Mucosa of descending colon (tissue), 3 donors: ENCODE measurements at places on chromosomes 4 and X. TPM values are rescaled to one million over a fixed set of nuclear protein-coding genes. Genes with fewer than 3 reads are reported as not detected.

DNA sequence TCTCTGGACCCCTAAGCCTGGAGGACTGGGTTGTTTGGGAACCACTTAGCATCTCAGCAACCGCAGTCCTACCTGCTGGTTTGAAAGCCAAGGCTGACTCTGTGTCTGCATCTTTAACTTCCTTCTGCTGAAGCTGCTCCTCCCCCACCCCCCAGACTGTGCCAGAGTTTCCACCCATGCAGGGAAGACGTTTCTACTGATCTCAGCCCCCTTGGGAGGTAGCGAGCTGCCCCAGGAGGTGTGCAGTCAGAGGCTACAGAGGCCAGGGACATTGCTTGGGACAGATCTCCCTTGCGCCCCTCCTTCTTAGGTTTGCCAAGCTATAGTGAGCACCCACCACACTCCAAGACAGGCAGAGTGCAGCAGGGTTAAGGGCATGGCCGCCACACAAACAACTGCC lies 4.7 kb upstream of the FATE1 start:
- DNase-seq, result no peak

DNA sequence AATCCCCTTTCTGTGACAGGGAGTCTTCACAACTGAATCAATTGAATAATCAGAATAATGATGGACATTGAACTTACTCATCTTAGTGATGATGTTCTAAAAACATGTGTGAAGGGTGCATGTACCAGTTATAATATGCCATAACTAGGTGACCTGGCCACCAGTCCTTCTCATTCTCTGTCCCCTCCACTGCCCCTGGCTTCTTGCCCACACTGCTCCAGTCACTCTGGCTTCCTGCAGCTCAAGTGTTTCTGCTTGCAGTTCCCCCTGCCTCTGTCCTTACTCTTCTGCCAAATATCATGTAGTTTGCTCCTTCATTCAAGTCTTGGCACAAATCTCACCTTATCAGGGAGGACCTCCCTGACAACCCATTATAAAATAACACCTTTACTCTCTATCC lies 168.1 kb upstream of the SLC7A11 start:
- no peak for DNase-seq

Gene FHL1
- 472 TPM for total RNA-seq

GRCh38 chrX:71282514-71283402 lies 677 bp upstream of the NONO start:
- peak; percentile 12 for DNase-seq

Gene KLF8
- 3.0 TPM for total RNA-seq

GRCh38 chr4:155582971-155583437 lies 83.6 kb upstream of the GUCY1A1 start:
- DNase-seq, result no peak

Gene LRAT
- total RNA-seq, result 3.2 TPM

Gene MAD2L1
- 17.5 TPM for total RNA-seq

GRCh38 chr4:83010111-83010521 lies 507 bp downstream of the LIN54 start:
- peak; percentile 34 for DNase-seq

Gene BBS12
- total RNA-seq, result 5.4 TPM

- DNase-seq, result no peak
Observed at GRCh38 chr4:155353923-155354540, 22.7 kb downstream of the MAP9 start.
